ENCODE measurements at places on chromosomes 13 and 19.

- no peak for DNase-seq
Measured at GRCh38 chr13:70792121-70792520, 683.9 kb upstream of the KLHL1 start.

GRCh38 chr19:38233740-38234251 is 9.8 kb upstream of the DPF1 start:
- peak; percentile 84 for DNase-seq

- DNase-seq = no peak
Measured at GRCh38 chr13:40063703-40064102, 408.2 kb downstream of the COG6 start.

DNA sequence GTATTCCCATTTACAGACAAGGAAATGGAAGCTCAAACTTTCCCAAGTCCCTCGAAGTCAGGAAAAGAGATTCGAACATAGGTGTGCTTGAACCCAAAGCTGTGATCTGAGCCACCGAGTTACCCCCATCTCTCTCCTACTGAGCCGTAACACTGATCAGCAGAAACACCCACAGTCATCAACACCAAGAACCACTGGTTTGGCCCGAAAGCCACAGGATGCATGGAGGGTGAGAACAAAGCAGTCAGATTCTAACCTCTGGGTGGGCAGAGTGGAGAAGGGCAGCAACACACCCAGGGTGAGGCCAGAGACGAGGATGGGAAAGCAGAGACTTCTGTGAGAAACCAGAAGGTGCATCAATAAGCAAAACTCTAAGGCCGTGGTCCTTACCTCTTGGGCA is 27.7 kb upstream of the POU2F2 start:
- DNase-seq = no peak

DNA sequence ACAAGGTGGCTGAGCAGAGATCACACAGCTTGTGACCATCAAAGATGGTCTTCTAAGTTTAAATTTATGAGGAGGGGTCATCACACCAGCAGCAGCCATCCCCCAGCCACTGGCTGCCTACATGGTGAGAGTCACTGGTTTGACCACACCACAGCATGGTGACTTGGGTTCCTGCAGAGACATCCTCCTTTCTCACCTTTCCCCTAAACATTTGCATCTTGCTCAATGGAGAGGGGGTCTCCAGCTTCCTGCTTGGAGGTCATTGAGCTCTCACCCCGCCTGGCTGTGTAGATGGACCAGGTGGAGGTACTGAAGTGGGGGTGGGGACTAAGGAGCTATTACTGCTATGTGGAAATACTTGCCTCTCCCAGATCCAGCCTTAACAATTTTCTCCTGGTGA is 247.6 kb upstream of the ARGLU1 start:
- no peak for DNase-seq

DNA sequence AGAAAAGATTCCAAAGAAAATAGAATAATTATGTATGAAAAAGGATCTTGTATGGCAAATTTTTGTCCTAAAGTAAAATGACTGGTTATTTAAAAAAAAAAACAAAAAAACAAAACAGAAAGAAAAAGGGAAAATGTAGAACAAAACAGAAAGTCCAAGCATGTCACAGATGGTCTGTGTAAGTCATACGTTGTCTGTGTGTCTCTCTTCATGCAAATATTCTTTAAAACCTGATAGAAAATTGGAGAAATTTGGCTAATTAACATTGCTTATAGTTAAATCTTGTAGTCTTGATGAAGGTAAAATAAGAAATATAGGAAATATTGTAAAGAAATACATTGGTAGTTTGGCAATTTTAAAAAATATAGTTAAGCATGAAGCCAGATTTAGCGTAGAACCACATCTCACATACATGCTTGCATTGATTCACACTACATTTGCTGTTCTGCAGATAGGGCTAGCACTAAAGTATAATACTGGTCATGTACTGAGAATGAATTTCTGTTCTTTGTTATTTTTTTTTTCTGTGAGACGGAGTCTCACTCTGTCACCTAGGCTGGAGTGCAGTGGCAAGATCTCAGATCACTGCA is 58.4 kb downstream of the SPRYD7 start:
- peak; percentile 15 for DNase-seq

DNA sequence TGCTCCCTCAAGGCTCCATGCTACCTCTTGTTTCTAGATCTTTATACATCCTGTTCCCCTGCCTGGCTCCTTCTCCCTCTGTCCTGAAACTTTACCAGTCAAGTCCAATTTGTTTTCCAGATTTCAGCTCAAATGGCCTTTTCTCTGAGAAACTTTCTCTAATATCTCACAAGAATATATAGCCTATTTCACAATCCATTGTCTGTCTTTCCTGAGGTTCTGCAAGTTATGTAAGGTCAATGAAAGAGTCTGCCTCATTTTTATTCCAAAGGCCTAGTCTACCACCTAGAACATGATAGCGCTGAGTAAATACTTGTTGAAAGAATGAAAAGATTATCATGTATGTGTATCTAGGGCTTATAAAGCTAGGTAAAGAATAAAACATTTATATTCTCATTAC is 348.8 kb downstream of the SPRY2 start:
- DNase-seq = no peak

DNA sequence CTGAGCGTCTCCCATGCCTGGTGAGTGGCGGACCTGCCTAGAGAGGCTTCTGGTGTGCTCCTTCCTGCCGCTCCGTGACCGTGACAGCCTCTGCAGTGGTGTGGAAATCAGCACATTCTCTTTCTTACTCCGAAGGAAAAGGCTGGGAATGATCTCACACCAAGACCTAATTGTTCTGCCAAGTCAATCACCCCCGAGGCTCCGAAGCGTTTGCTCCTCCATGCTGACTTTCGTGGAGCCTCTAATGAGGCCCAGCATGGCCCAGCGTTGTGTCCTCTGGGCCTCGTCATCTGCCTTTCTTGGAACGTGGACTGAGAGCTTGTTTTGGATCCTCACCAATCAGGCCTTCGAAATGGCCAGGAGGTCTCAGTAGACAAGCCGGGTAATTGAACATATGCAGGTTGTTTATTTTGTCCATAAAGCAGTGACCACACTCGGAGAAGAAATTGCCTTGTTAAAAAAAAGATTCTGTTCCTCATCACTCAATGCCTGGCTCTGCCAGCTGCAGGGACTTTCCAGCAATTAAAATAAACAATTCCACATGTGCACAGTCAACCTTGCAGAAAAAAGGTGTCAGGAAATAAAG is 107.1 kb downstream of the UBL3 start:
- DNase-seq = no peak

GRCh38 chr19:41936416-41936850 is 8.2 kb upstream of the ERFL start:
- no peak for DNase-seq

DNA sequence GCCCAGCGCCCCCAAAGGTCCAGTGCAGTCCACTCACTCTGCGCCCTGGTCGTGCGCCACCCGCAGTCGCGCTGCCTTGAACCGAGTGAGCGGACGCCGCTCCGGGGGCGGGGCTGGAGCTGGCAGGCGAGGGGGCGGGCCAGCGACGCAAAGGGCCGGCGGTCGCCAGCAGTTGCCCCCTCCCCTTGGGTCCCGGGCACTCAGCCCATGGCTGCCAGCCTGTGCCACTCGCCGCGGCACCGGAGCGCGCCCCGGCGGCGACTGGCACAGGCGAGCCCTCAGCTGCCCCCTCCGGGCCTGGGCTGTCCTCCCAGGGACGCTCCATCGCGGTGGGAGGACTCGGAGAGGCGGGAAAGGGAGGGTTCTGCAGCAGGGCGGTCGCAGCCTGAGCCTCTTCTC is at the start of gene S1PR5:
Gene S1PR5, minus strand, starts transcription at position 87 of the 399 bp plus-strand sequence. CDS start 2,436 bp downstream, outside the sequence.
- DNase-seq = no peak

GRCh38 chr13:90806016-90806615 is 541.4 kb upstream of the MIR17HG start:
- DNase-seq = no peak

DNA sequence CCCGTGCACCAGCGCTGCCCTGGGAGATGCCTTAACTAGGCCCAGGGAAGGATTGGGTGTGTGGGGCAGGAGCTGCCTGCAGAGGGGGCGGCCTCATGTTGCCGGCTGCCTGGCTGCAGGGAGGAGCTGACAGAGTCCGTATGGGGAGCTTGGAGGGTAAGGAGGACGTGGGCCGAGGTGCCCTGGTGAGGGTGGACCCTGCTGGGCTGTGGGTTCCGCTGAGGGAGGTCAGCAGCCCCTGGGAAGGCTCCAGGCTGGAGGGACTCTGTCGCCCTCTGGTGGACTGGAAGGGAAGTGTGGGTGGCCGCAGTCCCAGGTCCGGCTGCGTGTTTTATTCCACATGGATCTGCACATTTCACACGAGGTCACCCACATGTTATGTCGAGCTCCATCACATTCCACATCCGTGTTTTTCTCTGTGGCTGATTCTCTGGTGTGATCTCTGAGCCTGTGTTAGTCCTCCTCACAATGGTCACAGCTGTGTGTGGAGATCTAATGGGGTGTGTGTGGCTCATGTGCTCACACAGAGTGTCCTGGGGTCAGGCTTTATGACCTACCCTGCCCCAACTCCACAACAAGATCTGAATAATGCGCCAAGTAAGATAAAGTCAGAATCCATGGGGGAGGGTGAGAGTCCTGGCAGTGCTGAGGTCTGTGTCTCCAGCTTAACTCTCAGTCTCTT is 1.8 kb upstream of the CEACAM8 start:
- DNase-seq = peak; percentile 15

- no peak for DNase-seq
Measured at GRCh38 chr19:49795615-49796014, 17.5 kb downstream of the FUZ start.

DNA sequence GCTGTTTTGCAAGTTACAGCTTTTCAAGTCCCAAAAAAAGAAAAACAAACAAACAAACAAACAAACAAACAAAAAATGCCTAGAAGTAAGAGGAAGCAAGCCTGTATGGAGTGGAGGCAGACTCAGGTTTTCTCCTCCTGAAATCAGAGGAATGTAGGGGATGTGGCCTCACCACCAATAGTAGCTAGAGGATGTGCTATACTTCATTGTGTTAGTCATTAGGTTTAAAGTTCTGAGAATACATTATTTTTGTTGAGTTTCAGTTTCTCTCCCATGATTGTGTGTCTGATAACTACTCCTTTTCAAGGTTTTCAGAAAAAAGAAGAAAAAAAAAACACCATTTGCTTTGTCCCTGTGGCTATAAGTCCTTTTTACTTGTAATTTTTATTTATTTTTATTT is 524.5 kb downstream of the GPC6 start:
- DNase-seq = no peak

Measured in MV-4-11 (cell line).